Activated CD4-positive, alpha-beta T cell treated with anti-CD3 and anti-CD28 coated beads, Interleukin-2, amount 50 U/mL, for 1 hour (primary cell): ENCODE measurements at places on chromosomes 4 and X.

DNA sequence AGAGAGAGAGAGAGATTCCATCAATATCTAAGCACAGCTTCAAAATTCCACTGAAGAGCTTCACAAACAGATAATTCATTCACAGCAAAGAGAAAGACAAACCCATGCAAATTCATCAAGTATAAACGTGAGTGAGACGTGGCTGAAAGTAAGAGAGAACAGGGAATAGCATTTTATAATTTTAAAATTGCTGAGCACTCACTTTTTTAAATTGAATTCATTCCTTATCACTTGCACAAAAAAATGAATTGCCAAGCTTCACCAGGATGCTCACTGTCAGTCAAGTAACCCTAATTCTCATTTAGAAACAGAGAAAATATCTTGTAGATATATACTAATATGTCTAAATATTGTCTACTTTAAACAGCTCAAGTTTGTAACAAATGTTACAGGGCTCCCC, 40.5 kb downstream of the BMP3 start:
- no peak for DNase-seq

GRCh38 chrX:152902502-152902820, 4.6 kb downstream of the ZNF185 start:
- no peak for DNase-seq

- DNase-seq, result no peak
Observed at GRCh38 chr4:100876546-100876945, 358.7 kb upstream of the EMCN start.

DNA sequence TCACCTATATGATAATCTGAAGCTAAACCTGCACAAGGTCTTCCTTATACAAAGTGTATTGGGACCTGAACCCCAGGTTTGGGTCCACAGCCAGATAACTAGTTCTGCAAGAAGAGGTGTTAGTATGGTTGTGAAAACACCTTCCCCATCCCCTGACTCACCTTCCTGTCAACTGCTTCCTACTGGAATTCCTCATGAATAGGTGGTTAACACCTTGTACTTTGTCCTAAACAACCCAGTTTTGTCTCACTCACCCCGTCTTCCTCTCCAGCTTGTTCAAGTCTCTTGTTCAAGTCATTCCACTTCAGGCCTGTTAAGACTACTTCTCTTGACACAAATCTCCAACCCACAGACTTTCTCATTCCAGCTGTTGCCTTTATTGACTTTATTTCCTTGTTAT, 45.5 kb downstream of the CCNG2 start:
- no peak for DNase-seq

DNA sequence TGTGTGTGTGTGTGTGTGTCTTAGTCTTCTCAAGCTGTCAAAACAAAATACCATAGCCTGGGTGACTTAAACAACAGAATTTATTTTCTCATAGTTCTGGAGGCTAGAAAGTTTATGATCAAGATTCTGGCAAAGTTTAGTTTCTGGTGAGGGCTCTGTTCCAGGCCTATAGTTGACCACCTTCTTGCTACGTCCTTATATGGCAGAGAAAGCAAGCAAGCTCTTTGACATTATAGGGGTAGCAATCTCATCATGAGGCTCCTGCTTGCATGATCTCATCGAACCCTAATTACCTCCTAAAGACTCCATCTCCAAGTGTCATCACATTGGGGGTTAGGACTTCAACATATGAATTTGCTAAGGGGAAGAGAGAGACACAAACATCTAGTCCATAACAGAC, 6.9 kb upstream of the AFP start:
- no peak for DNase-seq

DNA sequence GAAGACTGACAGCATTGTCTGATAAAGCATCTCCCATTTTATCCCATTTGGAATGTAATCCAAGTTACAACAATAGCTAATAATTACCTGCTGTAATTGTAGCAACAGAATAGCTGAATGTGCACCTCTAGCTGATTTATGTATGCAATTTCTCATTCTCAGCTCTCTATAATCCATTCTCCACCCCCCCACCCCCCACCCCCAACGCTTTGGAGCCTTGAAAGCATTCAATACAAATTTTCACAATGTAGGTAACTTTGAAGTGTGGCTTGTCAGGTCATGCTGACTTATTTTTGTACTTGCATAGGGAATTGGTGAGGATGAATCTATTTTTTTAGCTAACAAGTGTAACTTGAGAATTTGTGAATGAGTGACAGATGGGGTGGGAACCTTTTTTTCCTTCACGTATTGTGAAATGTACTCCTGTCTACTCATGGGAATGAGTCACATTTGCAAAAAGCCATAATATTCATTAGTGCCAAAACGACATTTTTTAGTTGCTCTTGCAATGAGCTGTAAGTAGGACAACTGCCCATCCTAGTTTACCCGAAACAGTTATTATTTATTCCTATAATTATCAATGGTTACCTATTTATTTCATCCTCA, 159.3 kb downstream of the PALLD start:
- DNase-seq, result no peak

GRCh38 chr4:99806545-99806944, 10.1 kb upstream of the DAPP1 start:
- DNase-seq, result no peak

GRCh38 chr4:163515198-163515597, 20.7 kb downstream of the TMA16 start:
- no peak for DNase-seq

DNA sequence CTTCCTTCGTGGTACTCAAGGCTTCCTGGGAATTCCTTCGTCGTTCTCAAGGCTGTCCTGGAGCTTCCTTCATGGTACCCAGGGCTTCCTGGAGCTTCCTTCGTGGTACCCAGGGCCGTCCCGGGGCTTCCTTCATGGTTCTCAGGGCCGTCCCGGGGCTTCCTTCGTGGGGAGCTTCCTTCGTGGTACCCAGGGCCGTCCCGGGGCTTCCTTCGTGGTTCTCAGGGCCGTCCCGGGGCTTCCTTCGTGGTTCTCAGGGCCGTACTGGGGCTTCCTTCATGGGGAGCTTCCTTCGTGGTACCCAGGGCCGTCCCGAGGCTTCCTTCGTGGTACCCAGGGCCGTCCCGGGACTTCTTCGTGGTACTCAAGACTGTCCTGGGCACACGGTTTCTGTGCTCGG, 339.6 kb upstream of the FAT1 start:
- no peak for DNase-seq

DNA sequence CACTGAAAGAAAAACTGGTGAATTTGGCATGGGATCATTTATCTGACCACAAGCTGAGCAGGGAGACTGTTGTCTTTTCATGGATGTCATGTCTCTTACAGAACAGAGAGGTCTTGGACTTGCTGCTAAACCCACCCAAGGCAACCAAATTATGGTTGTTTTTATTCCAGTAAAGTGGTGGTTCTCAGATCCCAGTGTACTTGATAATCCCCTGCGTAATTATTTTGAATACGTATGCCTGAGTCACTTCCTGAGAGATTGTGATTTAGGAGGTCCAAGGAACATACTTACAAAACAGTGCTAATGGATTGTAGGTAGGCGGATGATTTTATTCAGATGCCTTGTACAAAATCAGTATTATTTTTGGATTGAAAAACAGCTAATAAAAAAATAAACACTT, 585.6 kb downstream of the IL1RAPL1 start:
- no peak for DNase-seq

DNA sequence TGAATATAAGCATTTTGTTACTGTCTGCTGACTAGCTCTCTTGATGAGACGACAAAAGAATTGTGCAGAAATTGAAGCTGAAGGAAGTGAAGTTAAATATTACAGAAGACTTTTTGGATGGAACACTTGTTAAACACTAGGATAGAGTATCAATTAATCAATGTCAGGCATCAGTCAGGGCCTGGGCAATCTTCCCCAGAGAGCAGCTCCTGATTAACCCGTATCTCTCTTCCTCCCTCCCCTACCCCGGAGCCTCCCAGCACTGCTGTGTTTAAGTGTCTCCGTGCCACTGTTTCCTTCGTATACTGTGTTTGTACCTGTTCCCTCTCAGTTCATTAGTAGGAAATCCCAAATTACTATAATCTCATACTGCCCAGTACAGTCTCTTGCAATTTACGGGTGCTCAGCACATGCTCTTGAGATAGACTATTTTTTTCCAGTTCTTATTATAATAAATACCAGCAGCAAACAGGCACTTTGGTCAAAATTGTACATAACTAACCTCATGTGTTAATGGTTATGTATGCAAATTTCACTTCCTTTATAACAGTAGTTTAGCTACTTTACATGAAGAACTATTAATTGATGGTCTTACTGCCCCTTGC, 765.7 kb upstream of the FTHL17 start:
- DNase-seq, result no peak

DNA sequence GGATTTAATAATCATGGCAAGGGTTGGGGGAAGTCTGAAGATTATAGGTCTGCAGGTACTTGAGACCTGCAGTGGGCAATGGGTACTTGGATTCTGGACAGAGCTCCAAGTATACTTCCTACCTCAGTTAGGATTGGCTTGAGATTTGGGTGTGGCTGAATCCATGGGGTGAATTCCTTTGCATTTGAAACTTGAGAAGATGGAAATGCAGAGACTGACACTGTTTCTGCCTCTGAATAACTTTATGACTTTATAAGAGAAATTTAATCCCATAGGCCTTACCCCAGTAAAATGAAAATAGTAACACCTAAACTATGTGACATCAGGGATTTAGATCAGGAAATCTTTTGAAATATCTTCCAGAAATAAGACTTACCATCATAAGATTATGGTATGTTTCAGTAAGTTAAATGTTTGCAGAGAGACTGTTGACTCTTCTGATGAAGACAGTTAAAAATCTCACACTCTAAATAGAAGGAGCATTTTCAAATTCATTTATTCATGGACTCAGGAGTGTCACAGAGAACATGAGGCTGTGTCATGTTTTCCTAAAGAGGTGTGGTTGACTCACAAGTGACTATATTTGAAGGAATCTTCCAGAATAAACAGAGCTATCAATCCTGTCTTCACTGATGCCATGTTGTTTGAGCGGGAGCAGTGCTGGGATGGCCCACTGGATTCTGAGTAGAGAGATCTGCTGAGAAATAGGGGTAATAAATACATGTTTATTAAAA, 513.5 kb upstream of the NR3C2 start:
- no peak for DNase-seq

GRCh38 chr4:151407466-151408379, 1.3 kb upstream of the FHIP1A start:
- peak; percentile 1 for DNase-seq

DNA sequence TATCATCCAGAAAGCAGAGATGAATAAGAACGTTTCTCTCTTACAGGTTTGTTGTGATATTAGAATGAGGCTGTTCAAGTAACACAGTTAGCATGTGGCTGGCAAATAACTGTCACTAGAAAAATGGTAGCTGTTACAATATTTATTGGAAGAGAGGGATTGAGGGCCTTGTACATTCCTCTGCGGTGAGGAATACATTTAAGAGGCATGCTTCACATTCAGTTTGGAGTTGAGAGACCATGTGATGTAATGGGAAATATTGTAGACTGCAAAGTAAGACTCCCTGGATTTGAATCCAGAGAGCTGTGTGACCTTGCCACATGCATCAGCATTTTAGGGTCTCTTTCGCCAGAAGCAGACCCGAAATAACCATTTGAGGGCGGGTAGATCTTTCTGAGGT, 104.8 kb upstream of the KIT start:
- DNase-seq, result no peak

- no peak for DNase-seq
Observed at GRCh38 chr4:20015636-20016224, 236.0 kb upstream of the SLIT2 start.

- no peak for DNase-seq
Observed at GRCh38 chr4:110296892-110297291, 98.5 kb upstream of the ELOVL6 start.

DNA sequence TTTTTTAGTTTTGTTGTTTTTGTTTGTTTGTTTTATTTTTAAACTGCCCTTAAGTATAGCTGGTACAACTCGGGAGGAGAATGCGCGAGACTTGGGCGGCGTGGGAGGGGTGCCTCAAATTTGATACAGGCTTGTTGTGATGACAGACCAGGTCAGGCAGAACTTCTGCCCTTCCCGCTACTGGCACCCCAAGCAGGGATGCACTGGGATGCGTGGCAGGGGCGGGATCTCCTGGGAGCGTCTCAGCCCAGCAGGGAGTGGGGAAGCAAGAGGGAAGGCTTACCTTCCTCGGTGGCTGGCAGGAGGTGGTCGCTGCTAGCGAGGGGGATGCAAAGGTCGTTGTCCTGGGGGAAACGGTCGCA, 851 bp downstream of the SFRP2 start:
- no peak for DNase-seq

GRCh38 chr4:54877006-54877405, 219.2 kb downstream of the KIT start:
- no peak for DNase-seq

DNA sequence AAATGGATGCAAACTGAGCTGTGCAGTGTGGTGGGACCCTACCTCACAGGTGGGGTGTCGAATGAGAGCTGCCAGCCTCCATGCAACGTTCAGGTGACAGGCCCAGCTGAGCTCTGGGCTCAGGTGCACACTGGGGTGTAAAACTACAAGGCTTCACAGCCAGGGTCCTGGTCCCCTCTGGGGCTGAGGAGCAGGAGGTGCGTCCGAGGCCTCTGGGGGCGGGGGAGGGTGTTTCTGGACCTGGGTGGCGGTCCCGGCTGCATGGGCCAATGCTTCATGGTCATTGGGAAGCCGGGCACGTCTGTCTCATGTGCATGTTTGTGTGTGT, 26.5 kb upstream of the SORCS2 start:
- DNase-seq, result no peak

- no peak for DNase-seq
Observed at GRCh38 chr4:174910271-174910670, 7.9 kb upstream of the ADAM29 start.

DNA sequence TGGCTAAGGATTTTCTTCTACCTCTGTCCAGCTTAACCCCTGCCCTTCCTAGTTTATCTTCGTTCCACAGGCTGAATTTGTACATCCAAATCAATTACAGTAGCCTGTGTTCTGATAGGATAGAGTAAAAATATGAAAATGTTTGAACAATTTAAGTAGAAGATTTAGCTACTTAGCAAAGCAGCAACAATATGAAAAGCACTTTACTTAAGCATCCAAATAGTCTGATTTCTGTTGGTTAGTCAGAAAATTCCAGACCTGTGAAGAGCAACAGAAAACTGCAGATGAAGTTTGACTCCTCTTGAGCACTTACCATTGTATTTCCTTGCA, 2.0 kb downstream of the ARSJ start:
- DNase-seq, result no peak

DNA sequence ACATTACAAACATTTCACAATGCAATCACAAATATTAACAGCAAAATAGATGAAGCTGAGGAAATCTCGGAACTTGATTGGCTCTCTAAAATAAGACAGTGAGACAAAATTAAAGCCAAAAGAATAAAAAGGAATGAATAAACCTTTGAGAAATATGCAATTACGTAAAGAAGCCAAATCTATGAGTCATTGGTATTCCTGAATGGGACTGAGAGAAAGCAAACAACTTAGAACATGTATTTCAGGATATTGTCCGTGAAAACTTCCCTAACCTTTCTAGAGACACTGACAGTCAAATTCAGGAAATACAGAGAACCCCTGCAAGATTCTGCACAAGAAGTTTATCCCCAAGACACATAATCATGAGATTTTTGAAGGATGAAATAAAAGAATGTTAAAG, 48.4 kb upstream of the SPANXN2 start:
- DNase-seq, result no peak
